ENCODE measurements at places on chromosomes 5 and 9. TPM values are rescaled to one million over a fixed set of nuclear protein-coding genes. Genes with fewer than 3 reads are reported as not detected.

GRCh38 chr5:116898917-116899316 lies 324.3 kb upstream of the SEMA6A start:
- no peak for DNase-seq

DNA sequence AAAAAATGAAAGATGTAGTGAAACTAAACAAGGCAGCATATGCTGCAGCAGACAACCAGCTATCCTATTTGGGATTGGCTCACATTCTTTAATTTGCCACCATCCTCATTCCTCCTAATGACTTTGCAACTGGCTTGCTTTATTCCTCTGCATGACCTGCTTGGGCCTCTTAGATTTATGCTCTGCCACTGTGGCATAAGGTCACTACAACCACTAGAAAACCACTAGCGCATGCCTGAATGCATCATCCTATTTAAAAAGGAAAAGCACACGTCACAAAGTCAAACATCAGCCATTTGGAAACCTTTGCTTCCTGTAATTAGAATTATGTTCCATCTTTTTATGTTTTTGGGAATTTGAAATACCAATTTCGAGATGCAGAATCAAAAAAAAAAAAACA lies 40.8 kb upstream of the CCDC152 start:
- no peak for DNase-seq

GRCh38 chr9:14779566-14780022 lies 57.1 kb upstream of the CER1 start:
- no peak for DNase-seq

DNA sequence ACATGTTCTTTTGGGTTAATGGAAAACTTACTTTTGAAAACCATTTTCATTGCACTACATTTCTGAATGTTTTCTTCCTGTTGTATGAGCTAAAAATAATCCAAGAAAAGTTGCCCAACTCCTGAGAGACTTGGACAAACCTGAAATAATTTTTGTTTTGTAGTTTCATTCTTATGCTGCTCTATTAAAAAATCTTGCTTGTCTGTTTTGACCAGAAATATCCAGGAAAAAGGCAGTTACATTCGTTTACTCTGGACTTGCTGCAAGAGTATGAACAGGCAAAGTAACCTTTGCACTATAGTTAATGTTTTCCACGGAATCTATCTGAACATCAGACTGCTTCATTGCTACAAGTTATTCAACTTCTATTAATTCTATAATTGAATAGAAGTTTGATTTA lies 200.1 kb upstream of the DAB2 start:
- DNase-seq, result no peak

DNA sequence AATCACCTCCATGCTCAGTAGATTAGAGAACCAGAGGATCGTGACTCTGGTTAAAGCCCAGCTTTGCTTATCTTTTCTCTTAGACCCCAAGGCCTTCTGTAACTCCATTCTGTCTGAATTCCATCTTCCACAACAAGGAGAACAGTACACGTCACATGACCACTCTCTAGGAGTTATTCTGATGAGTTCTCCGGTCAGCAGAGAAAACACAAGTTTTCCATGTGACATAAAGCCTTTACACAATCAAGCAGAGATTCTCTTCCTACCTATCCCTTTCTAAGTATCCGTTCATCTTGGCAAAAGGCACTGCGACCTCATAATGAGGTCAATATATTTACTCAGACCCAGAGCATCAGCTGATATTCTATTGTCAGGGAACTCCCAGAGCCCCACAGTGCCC lies 112.3 kb downstream of the TRPM6 start:
- DNase-seq, result no peak

- no peak for DNase-seq
These were observed 52.3 kb downstream of the RGMB start for GRCh38 chr5:98825582-98826375.

GRCh38 chr9:36855448-36856315 lies 178.4 kb downstream of the PAX5 start:
- no peak for DNase-seq

- no peak for DNase-seq
These were observed 690.9 kb downstream of the ISL1 start for GRCh38 chr5:52073993-52074689.

- no peak for DNase-seq
These were observed 4.3 kb upstream of the RMND5B start for GRCh38 chr5:178126556-178126955.

GRCh38 chr5:77139001-77139400 lies 51.9 kb upstream of the ZBED3 start:
- DNase-seq, result no peak

- DNase-seq, result no peak
These were observed 294.2 kb upstream of the CYLC2 start for GRCh38 chr9:102700936-102701335.

- no peak for DNase-seq
These were observed 104.4 kb downstream of the KLHL3 start for GRCh38 chr5:137631453-137631852.

GRCh38 chr5:1108865-1109174 lies 3.0 kb downstream of the SLC12A7 start:
- DNase-seq, result no peak

DNA sequence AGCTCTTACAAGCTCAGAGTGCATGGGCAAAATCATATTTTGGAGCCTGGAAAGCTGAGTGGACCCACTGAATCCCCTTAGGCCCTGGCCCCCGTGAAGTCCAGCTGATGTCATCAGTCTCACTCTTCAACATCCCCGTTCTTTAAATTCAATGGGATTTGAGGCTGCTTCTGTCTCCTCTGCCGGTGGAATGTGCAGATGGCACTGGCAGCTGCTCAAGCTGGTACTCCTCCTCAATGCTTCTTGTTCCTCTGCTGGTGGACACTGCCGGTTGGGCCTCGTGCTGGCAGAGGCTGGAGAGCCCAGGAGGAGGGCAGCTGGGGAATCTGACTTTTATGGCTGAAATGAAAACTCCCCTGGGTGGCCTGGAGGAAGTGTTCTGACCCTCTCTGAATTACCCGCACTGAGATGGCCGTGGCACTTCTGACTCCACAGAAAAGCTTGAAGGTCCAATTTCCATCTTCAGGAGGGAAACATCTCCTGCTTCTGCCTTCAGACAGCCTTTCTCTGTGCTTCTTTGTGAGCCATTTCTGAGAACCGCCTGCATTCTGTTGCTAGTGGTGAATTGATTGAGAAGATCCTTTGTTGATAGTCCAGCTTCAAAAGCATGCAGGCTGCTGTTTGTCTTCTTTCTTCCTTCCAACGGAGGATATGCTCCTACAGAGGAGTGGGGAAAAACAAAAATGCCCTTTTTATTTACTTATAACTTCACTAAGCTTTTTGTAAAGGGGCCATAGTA lies 298.9 kb downstream of the TMEM38B start:
- DNase-seq, result no peak

- no peak for DNase-seq
These were observed 30.0 kb upstream of the SUSD3 start for GRCh38 chr9:93028448-93029006.

GRCh38 chr9:90612957-90613356 lies 29.7 kb downstream of the DIRAS2 start:
- DNase-seq, result no peak

DNA sequence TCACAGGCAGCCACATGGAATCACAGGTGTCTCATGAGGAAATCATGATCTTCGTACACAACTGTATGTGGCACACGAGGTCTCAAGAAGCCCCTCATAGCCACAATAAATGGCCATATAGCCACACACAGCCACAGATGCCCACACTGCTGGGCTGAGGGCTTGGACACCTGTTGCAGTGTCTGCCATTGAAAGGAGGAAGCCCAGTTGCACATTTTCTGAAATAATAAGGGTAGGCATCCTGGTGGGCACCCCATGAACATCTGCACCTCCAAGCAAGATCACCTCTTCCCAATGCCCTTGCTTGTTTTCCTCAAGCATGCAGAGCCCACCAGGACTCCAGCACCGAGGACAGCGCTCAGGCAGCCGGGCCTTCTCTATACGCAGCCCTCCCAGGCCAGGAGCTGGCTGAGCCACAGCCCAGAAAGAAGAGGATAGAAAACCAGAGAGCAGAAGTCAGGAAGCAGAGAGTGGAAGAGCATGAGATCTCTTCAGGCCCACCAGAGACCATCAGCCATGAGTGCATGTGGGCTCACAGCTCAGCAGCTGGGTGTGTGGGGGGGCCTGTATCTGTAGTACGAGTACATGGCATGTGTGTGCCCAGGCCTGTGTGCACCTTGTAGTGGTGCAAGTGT lies 1.0 kb upstream of the ACSL6 start:
- DNase-seq, result peak; percentile 84

- no peak for DNase-seq
These were observed 25.1 kb downstream of the ERGIC1 start for GRCh38 chr5:172858990-172859811.

GRCh38 chr9:6777213-6777902 lies 19.6 kb downstream of the KDM4C start:
- DNase-seq, result no peak

DNA sequence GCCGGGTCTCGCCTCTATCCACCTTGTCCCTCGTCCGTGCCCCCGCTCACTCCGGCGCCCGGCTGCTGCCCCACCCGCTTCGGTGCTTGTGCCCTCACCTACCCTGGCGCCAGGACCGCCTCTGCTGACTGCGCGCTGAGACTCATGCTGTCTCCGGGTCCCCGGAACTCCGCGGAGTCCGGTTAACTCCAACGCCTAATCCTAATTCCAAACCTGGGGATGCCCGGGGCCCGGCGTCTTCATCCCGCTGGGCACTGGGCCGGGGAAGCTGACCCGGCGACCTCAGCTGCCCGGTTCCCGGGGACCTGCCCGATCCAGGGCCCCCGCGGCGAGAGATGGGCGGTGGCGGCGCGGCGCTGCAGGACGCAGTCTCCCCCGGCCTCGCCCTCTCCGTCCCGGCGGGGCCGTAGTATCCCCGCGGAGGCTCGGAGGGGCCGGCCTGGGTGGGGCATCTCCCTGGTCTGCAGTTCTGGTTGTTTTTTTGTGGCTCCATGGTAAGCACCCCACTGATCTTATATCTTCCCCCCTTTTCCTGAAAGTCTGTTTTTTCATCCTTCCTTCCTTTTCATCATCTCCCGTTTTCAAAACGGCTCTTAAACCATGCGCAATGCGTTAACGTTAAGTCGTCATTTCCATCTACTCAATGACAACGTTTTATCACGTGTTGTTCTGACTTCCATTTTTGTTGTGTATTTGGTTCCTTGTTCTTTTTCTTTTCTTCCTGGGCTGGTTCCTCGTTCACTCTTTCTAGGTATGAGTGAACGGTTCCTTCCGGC lies 41.1 kb upstream of the PLEKHG4B start:
- DNase-seq, result no peak

- DNase-seq, result no peak
These were observed 48.1 kb upstream of the FCN2 start for GRCh38 chr9:134832471-134832870.

DNA sequence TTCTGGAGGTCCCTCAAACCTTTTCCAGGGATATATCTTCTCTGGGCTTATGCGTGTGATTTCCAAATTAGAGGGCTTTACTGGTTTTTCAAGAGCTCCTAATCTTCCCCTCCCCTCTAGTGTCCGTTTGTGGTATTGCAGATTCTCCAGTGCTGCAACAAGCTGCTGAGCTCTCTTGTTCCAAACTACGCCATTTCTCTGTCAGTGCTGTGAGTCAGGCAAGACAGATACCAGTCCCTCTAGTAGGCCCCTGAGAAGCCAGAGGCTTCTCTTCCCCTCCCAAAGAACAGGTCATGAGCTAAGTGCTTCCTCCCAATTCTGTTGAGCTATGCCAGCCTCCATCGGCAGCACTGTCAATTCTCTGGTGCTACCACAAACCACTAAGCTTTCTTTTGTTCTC lies 149.5 kb downstream of the FANCC start:
- no peak for DNase-seq

DNA sequence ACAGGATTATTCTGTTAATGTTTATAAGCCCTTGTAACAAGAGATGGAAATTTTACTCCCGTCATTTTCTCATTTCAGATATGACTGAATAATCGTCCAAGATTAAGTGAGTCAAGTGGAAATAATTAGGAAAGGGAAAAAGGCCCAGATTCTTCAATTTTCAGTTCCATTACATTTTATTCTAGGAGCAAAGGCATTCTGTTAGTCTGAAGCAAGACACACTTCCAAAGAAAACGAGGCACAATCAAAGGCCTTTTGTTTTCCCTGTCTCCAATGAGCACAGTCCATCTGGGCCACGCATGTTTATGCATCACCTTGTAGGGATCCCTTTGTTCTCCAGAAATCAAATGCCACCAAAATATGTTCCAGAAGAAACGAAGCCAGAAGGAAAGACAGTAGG lies 382.9 kb upstream of the RFX3 start:
- DNase-seq, result no peak

DNA sequence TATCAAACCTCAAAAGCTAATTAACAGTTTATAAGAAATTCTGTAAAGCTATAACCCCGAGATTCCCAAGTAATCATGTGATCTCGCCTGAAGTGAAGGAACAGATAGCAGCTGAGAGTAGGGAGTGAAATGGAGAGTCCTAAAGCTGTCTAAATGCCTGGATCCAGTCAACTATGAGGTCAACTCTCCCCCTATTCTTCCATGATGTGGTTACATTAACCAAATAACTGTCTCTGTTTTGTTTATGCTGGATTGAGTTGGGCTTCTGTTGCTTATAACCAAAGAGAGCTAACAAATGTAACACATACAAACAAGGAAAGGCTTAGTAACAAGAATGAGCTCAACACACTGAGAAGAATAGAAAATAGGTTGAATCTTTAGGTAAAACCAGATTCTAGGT lies 41.6 kb downstream of the GKAP1 start:
- DNase-seq, result no peak

GRCh38 chr5:137073189-137073588 lies 425.9 kb downstream of the SPOCK1 start:
- DNase-seq, result peak; percentile 2

DNA sequence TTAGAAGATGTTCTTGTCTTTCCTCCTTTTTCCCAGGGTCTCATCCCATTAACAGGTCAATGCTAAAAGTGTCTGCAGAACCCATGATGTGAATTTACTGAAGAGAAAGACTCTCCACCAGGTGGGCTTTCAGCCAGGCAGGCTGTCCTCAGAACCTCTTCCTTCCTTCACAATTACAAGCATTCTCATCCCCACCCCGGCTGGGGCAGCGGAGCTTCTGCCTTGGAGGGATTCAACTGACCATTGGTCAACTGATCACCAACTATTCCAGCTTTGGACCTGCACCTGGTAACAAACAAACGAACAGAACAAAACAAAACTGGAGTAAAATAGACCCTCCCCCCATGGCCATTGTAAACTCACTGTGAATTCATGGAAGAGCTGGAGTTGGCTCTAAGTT lies 12.6 kb downstream of the IL9 start:
- DNase-seq, result no peak

- no peak for DNase-seq
These were observed 7.3 kb upstream of the FGF18 start for GRCh38 chr5:171412186-171412585.

GRCh38 chr5:67437905-67438845 lies 241.6 kb upstream of the CD180 start:
- no peak for DNase-seq

- no peak for DNase-seq
These were observed 9.3 kb downstream of the ADCY2 start for GRCh38 chr5:7405277-7405676.

The MEF2C gene
- 10.0 TPM for total RNA-seq

The CDH9 gene
- not detected for total RNA-seq

The MCIDAS gene
- not detected for total RNA-seq

The ITK gene
- total RNA-seq, result 5.2 TPM

The CDC25C gene
- total RNA-seq, result 1.4 TPM

The WNT8A gene
- not detected for total RNA-seq

The COL27A1 gene
- total RNA-seq, result 9.4 TPM

The SPACA9 gene
- total RNA-seq, result 9.0 TPM

The ACTBL2 gene
- 0.08 TPM for total RNA-seq

The GPSM1 gene
- total RNA-seq, result 37.1 TPM

The QRFP gene
- total RNA-seq, result not detected

The MARCOL gene
- total RNA-seq, result not detected

All from lower leg skin (tissue), 4 donors.